ENCODE measurements at places on chromosomes 4 and X. TPM values are rescaled to one million over a fixed set of nuclear protein-coding genes. Genes with fewer than 3 reads are reported as not detected.

SLC7A11 gene
- 0.88 TPM for total RNA-seq

GRCh38 chr4:159137176-159137575, 34.3 kb downstream of the RAPGEF2 start:
- no peak for DNase-seq
- H3K4me1 ChIP-seq: no peaks in the 10 kb centered on the region
- H3K36me3 ChIP-seq: no peaks in the 10 kb centered on the region
- no peak overlapping the region for H3K27ac ChIP-seq

BST1 gene
- total RNA-seq: 62.5 TPM

DNA sequence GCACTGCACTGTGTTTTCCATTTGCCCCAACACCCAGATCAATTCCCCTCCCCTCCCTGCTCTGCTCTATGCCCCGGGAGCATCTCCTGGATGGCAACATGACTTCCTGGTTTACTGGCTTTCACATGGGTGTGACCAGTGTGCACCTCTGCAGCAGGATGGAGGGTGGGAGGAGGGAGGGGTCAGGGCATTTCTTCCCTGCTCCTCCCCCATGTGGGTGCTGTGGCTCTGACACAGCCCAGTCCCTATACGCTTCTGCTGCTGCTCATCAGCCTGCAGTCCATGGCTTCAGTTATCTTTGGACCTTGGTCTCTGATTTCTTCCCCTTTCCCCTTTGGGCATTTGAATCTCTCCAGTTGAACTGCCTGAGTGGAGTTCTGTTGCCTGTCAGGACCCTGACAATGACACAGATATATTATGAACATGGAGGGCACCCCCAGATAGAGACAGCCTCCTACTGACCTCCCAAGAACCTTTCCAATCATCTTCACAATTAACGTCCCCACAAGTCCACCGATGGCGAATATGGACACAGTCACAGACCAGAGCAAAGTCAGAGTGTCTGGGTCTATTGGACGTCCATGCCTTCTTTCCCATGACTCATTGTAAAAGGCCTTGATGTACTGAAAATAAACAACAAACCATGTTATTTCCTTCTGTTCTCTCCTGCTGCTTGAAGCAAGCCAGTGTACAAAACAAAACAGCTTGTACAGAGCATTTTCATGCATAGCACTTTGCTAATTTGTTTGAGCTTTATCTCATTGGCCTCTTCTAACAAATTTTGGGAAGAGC, 24.8 kb downstream of the SLC2A9 start:
- peak overlapping the region; percentile 78 for H3K27ac ChIP-seq
- H3K36me3 ChIP-seq: no peaks in the 10 kb centered on the region
- H3K27me3 ChIP-seq: no peaks in the 10 kb centered on the region
- no peak overlapping the region for H3K4me3 ChIP-seq
- H3K4me1 ChIP-seq: peaks cover 16% of the 10 kb centered on the region

DNA sequence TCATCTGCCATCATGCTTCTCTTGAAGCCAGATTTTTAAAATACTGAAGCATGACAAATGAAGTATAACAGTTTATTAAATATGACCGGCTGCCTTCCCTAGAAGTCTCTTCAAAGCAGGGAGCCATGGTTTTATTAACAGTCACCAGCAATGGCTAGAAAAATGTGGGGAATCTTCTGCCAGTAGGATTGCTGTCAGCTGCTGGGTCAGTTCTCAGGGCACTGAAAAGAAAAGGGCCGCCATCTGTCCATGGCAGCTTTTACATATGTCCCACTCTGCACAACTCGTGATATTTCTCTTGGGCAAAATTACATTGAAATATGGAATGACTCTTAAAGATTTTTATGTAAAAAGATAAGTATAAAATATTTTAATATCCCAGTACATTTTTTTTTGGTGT, 2.8 kb downstream of the CCNG2 start:
- H3K27me3 ChIP-seq: no peaks in the 10 kb centered on the region
- H3K36me3 ChIP-seq: peaks cover 51% of the 10 kb centered on the region
- no peak for DNase-seq
- no peak overlapping the region for H3K27ac ChIP-seq
- H3K4me3 ChIP-seq: no peak overlapping the region

RBM46 gene
- total RNA-seq: not detected

DNA sequence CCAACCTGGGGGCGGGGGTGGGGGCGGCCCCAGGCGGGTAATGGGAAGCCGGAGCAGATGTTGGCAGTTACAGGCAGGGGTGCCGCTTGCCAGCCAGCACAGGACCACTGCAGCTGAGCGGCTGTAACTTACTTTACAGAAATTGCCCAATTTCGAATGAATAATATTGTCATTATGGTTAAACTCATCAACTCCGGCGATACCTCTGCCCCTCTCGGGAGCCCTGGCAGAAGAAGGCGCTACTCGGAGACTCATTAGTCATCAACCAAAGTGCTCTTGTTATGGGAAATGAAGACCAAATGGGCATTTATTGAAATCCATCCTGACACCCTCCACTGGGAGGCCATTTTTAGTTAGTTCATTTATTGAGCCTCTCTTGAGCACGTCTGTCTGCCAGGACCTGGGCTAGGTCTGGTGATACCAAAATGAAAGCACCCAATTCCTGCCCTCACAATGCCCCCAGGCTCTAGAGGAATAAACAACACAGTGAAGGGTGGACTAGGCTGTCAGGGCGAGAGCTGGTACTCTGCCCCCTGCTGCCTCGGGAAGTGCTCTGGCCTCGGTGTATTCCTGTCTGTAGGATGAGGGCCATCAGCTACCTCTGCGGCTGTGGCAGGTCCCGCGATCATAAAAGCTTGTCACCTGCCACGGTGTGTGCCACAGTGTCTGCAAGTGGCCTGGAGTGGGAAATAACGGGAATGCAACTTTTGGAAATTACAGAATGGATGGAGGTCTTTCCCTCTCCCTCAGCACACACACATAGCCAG, 159.1 kb upstream of the PSAPL1 start:
- no peaks in the 10 kb centered on the region for H3K36me3 ChIP-seq
- H3K4me3 ChIP-seq: no peak overlapping the region
- H3K27ac ChIP-seq: no peak overlapping the region
- no peaks in the 10 kb centered on the region for H3K27me3 ChIP-seq

DNA sequence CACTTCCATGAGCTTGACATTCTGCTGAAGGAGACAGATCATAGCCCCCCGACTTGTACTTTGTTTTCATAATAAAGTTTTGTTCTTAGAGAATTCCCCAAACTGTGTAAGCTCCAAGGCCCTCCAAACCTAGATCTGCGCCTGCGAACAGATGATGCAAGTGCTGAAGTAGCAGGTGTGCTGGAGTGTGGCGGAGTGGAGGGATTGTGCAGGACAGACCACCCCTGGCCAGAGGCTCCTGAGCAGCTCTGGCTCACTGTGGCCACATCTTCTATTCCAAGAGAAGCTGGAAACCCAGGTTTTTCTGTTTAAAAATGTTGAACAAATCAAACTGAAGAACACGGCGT, 46.4 kb downstream of the TBC1D14 start:
- H3K36me3 ChIP-seq: no peaks in the 10 kb centered on the region
- no peaks in the 10 kb centered on the region for H3K4me1 ChIP-seq
- H3K4me3 ChIP-seq: no peak overlapping the region
- H3K27me3 ChIP-seq: no peaks in the 10 kb centered on the region
- no peak for DNase-seq

DNA sequence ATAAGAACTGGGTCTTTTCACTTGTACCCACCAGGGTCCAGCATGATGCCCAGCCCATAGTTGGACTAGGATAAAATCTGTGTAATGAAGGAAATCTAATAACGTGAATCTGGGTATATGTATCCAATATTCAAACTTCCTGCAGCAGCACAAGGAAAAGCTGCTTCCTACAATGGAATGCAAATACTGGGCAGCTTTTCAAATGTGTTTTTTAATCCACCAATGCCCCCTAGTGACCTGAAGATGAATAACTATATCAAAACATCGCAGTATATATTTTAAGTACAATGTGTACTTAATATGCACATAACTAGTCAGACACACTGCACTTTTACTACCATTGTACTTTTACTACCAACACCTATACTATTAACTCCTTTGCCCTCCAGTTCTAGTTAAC, 5.3 kb downstream of the APOO start:
- H3K4me1 ChIP-seq: no peaks in the 10 kb centered on the region
- H3K27me3 ChIP-seq: no peaks in the 10 kb centered on the region
- DNase-seq: no peak
- peak overlapping the region; percentile 20 for H3K4me3 ChIP-seq
- H3K27ac ChIP-seq: peak overlapping the region; percentile 53

HAUS7 gene
- 19.6 TPM for total RNA-seq

DNA sequence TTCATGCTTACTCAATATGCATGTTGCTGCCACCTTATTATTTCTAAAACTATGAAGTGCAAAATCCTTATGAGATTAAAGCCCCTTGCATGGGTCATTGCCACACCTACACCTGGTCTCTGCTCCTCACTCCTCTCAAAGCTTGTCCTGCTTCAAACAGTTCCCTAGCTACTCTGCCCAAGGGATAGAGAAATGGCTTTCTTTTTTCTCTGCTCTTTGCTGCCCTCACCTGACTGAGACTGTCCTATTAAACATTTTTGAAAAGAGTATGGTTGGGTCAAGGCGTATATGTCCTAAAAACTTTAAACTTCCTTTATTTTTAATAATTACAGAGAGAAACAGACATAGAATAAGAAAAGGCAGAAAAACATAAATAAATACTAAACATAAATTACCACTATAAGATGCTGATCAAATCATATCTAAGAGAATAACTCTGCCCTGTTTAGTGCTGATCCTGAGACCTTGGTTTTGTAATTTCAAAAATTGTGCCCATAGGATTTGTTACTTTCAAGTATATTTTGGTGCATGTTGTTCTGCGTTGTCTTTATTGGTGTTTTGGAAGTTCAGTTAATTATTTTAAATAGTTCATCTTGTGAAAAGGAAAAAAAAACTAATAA, 704.9 kb upstream of the PABPC4L start:
- no peaks in the 10 kb centered on the region for H3K27me3 ChIP-seq
- no peak overlapping the region for H3K27ac ChIP-seq
- no peaks in the 10 kb centered on the region for H3K4me1 ChIP-seq

DNA sequence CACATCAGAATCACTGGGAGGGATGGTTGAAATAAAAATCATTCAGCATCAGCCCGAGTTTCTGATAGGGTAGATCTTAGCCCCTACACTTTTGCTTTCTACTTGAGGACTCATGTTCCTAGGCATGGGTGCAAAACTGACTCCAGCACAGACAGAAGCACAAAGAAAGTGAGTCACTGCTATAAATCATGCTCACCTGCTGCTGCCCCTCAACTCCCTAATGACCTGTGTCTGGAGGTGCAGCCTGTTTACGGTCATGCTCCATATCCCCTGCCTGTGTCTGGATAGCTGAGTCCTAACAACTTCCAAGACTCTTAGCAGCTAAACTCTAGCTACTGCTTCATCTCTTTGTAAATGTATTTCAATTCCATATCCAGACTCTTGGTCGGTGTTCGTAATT, 57.8 kb downstream of the ADGRA3 start:
- DNase-seq: no peak
- H3K36me3 ChIP-seq: no peaks in the 10 kb centered on the region
- H3K27me3 ChIP-seq: no peaks in the 10 kb centered on the region
- no peak overlapping the region for H3K4me3 ChIP-seq
- H3K4me1 ChIP-seq: no peaks in the 10 kb centered on the region

DNA sequence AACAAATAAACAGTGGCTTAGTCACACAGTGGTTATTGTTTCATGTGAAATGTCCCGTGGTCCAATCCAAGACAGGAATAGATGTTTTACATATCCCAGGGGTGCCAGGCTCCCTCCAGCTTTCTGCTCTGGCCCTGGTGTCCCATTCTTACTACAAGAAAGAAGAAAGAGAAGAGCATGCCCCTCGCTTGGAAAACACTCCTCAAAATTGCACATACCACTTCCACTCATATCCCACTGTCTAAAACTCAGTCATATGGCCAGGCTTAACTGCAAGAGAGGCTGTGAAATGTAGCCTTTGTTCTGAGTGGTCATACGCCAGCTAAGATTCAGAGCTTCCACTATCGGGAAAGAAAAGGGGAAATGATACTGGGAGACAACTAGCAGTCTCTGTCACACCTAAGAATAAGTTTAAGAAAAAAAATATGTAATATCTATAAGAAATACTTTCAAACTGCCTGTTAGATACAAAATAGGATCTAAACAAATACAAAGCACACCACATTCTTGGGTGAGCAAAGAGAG, 306.8 kb upstream of the FAM241A start:
- no peak for DNase-seq
- no peaks in the 10 kb centered on the region for H3K36me3 ChIP-seq
- no peak overlapping the region for H3K4me3 ChIP-seq
- no peak overlapping the region for H3K27ac ChIP-seq
- H3K4me1 ChIP-seq: no peaks in the 10 kb centered on the region

- H3K4me3 ChIP-seq: no peak overlapping the region
These were observed 47.2 kb downstream of the SLC34A2 start for GRCh38 chr4:25702848-25703247.

GRCh38 chrX:1392376-1393068, 609 bp upstream of the SLC25A6 start:
- H3K4me3 ChIP-seq: peak overlapping the region; percentile 82
- DNase-seq: peak; percentile 89
- H3K27ac ChIP-seq: peak overlapping the region; percentile 93
- H3K27me3 ChIP-seq: no peaks in the 10 kb centered on the region
- peaks cover 5% of the 10 kb centered on the region for H3K4me1 ChIP-seq
- peaks cover 43% of the 10 kb centered on the region for H3K36me3 ChIP-seq

Measured in Peyer's patch (tissue), 4 donors.